PC-9 (cell line): ENCODE measurements at places on chromosomes 11 and 22. TPM values are rescaled to one million over a fixed set of nuclear protein-coding genes. Genes with fewer than 3 reads are reported as not detected.

- no peak for DNase-seq
These were observed 265.7 kb downstream of the OR4C45 start for GRCh38 chr11:50298182-50298988.

DNA sequence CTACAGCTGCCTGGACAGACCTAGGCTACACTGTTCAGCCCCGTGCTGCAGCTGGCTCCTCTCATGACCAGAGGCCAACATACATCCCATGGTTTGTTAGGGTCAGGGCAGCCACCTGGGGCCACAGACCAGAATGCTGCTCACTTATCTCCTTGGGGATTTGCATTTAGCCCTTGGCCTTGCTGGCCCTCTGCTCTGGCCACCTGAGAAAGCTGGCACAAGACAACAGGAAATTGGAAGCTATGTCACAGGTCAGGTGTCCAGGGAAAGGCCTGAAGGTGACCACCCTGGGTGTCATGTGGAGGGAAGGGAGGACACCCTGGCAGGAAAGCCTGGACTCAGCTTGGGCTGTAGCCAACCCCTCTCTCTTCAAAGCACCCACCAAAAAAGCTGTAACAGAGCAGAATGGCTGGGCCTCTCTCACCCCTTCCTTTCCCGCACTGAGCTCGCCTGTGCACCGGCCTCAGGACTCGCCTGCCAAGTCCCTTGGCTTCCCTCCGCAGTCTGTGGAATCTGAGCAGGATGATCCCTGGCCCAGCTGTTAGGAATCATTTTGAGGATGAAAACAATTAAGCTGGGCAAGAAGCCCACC lies 86.3 kb downstream of the SNX19 start:
- DNase-seq: no peak

DNA sequence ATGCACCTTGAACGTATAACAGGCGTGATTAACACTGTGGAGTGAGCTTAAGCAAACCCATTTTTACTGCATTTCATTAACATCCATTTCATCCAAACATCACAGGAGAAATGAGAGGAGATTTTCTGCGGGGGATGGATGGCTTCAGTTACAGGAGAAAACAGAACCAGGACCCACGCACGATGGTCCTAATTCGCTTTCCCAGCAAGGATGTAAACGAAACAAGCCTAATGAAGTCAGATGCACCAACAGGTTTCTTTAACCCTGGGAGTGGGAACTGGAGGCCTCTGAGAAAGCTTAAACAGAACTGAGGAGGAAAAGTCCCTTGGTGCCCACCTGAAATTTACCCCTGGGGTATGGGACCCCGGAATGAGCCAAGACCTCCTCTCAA lies 2.7 kb downstream of the CADM1 start:
- DNase-seq: no peak

DNA sequence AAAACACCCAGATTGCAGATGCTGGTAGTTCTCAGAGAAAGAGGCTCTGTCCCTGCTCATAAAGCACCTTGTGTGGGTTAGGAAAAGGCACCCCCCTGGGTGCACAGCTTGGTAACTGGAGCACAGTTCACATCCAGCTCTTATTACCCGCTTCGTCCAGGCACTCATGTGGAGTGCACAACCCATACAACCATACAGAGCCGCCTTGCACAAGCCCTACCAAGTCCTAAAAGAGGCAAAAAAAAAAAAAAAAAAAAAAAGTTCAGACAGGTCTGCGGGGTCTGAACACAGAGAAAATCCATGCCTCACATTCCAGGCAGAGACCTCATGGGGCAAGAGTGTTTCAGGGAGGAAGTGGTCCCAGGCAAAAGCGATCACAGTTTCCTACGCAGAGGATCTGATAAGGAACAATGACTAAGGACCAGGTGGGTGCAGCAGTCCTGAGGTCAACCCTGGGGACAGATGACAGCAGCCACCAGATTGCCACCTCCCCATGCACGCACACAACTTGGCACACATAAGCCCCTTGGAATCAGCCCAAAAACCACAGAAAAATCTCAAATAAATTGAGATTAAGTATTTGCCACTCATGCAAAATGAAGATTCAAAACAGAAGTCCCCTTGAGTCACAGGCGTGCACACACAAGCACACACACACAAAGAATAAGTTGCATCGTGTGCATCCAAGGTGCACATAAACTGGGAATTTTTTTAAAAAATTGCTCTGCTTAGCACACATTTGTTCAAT lies 12.3 kb downstream of the MB start:
- peak; percentile 99 for DNase-seq

GRCh38 chr11:69211920-69212797 lies 56.4 kb downstream of the SMIM38 start:
- DNase-seq: no peak

GRCh38 chr22:44484618-44485017 lies 13.4 kb downstream of the RTL6 start:
- DNase-seq: no peak

DNA sequence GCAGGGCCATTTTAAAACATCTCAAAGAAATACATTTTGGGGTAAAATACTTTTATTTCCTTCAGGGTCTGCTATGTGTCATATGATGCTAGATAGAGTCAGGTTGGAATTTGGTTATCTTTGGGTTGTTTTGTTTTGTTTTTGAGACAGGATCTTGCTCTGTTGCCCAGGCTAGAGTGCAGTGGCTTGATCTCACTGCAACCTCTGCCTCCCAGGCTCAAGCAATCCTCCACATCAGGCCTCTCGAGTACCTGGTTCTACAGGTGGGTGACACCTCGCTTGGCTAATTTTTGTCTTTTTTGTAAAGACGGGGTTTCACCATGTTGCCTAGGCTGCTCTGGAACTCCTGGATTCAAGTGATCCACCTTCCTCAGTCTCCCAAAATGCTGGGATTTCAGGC lies 17.3 kb downstream of the DENND5A start:
- DNase-seq: no peak

DNA sequence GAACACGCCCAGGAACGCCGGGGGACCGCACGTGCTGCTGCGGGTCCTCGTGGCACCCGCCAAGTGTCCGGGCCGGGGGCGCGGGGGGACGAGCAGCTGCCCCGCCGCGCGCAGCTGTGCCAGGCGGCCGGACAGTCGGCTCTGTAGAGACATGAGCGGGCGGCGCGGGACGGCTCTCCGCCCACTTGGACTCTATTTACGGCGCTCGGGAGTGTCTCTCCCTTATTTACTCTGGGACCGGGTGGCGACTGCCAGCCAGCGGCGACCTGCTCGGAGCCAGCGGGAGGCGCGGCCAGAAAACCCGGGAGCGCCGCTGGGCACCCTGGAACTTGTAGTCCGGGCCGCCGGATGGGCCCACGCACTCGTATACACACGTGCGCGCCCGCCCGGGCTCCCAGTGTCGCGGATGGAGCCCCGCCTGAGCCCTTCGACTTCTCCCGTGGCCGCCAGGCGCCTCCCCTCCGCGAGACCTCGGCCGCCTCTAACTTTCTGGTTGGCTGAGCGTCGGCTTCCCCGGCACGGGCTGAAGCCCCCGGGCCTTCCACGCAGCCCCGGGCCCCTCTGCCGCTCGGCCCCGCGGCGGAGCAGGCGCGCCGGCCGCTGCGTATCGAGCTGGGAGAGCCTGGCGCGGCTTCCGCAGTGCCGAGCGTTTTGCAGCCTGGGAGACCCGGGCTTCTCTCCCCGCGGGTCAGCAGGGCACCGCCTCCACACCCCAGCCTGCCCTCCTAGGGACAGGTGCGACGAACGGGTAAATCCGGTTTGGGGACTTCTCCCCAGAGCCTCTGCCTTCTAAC lies at the start of gene MACROD1:
Gene MACROD1 (minus strand): TSS at position 272 of the 794 bp plus-strand sequence. CDS start 119 bp downstream, at position 153.
- peak; percentile 98 for DNase-seq

DNA sequence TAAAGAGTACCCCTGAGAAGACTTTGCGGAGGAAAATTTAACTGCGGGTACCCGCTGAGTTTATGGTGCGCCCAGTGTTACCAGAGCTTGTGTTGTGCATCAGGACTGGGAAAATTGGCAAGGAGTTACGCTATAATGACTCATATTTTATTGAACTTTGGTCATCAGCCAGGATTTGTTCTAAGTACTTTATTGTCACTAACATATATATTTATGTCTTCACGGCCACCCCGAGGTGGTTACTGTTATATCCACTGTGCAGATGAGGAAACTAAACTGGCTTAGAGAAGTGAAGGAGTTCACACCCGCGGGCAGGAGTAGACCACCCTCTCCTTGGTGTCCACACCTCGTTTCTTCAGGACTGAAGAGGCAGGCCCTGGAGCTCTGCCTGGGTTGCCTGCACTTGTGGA lies 667 bp downstream of the ACCS start:
- no peak for DNase-seq

DNA sequence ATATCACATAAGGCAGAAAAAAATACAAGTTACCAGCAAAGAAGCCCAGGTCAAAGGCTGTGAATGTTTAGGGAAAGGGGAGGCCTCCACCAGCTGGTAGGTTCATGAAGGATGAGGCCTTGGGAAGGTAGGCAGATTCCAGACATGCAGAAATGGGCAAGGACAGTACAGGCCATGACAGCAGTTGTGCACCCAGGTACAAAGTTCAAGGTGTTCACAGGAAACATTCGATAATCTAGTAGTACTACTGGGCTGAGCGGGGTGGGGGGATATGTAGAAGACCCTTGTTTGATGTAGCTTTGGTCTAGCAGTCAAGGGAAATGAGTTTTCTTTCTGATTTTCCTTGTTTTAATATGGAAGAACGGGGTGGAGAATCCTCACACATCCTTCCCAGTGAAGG lies 152.8 kb upstream of the RASSF10 start:
- no peak for DNase-seq

- DNase-seq: no peak
These were observed 78.6 kb downstream of the PRR5L start for GRCh38 chr11:36374726-36375125.

GRCh38 chr22:50019316-50019715 lies 6.8 kb upstream of the IL17REL start:
- DNase-seq: no peak

DNA sequence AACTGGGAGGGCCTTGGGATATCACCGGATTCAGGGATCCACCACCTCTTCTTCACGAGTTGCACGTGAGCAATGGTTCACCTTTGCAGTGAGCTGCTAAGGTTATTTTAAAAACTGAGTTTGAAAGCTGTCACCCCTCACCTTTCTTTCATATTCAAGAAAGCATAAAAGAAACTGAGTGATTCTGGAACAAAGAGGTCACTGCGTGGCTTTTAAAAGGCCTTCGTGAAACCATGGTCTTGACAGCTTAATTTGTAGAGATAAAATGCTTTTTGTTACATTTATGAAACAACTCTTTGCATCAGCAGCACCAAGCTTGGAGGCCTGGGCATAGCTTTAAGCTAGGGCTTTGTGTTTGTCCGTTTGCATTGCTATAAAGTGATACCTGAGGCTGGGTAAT lies 101.4 kb upstream of the NECTIN1 start:
- no peak for DNase-seq

DNA sequence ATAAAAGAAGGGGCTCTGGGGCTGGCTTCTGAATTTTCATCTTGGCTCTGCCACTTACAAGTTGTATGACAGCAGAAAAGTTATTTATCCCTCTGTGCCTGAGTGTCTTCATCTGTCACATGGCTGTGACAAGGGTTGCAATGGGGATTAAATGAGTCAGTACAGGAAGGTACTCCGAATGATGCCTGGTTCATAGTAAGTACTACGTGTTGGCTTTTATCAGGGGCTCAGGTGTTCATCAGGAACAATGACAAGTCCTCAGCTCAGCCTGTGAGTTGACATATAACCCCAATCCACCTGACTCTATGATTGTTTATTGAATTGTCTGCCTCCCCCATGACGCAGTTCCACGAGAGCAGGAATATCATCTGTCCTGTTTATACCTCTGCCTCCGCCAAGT lies 45.7 kb downstream of the PAMR1 start:
- no peak for DNase-seq

GRCh38 chr11:1632053-1632714 lies 2.6 kb downstream of the KRTAP5-5 start:
- DNase-seq: no peak

DNA sequence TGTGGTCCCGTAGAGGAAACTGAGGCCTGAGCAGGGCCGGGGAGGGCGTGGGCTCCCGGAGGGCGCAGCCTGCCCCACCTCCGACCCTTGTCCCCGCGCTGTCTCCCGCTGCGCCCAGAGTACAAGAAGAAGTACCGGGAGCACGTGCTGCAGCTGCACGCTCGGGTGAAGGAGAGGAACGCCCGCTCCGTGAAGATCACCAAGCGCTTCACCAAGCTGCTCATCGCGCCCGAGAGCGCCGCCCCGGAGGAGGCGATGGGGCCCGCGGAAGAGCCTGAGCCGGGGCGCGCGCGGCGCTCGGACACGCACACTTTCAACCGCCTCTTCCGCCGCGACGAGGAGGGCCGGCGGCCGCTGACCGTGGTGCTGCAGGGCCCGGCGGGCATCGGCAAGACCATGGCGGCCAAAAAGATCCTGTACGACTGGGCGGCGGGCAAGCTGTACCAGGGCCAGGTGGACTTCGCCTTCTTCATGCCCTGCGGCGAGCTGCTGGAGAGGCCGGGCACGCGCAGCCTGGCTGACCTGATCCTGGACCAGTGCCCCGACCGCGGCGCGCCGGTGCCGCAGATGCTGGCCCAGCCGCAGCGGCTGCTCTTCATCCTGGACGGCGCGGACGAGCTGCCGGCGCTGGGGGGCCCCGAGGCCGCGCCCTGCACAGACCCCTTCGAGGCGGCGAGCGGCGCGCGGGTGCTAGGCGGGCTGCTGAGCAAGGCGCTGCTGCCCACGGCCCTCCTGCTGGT lies 1.9 kb downstream of the NLRP6 start:
- DNase-seq: no peak

- no peak for DNase-seq
These were observed 926 bp downstream of the CD6 start for GRCh38 chr11:60972182-60973030.

DNA sequence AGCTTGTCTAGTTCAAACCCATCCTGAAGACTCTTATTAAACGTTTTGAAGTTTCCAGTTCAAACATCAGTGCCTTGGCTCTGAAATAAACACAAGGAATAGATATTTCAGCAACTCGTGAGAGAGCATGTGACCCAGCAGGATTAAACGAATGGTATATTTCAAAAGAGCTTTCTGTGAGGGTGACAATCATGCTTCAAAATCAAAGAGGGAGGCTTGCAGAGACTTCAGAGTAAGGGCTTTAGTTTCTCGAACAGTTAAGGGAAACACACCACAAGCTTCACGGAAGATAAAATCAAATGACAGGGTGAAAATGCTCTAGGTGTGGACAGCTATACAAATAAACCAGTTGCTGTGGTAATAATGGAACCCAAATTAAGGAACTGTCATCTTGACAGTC lies 1.4 kb downstream of the HPS4 start:
- DNase-seq: no peak

DNA sequence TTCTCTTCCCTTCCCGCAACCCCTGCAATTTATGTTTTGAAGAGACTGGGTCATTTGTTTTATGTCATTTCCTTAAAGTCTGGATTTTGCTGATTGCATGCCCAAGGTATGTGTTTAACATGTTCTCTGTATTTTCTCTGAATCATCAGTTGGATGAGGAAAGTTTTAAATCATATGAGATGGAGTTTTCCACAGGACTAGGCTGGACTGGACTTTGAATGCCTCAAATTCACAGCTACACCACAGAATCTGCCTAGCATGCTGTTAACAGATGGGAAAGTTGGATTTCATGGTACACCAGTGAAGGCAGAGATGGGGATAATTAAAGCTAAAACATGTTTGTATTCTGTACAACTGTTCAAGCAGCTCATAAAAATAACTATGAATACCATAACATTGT lies 62.6 kb downstream of the CWC15 start:
- no peak for DNase-seq

The PRR33 gene
- not detected in 2 replicates for total RNA-seq

The ZNF280B gene
- total RNA-seq: 1.7 and 1.8 TPM in 2 replicates

The GRAMD1B gene
- total RNA-seq: 3.2 and 5.8 TPM in 2 replicates

The CEP126 gene
- total RNA-seq: 3.7 and 6.0 TPM in 2 replicates

The SHANK2 gene
- total RNA-seq: 49.2 and 50.5 TPM in 2 replicates

The OTOG gene
- total RNA-seq: not detected in 2 replicates

The ACR gene
- total RNA-seq: 0.28 TPM in 1 of 2 replicates, not detected in the other

The MISFA gene
- total RNA-seq: 5.8 and 7.9 TPM in 2 replicates

The OR52E8 gene
- not detected in 2 replicates for total RNA-seq

The FGF4 gene
- not detected in 2 replicates for total RNA-seq

The FAM227A gene
- total RNA-seq: 8.8 and 9.8 TPM in 2 replicates

The LMNTD2 gene
- 12.8 and 16.3 TPM in 2 replicates for total RNA-seq
